RPMI7951 (cell line): ENCODE measurements at places on chromosomes 2 and 18.

DNA sequence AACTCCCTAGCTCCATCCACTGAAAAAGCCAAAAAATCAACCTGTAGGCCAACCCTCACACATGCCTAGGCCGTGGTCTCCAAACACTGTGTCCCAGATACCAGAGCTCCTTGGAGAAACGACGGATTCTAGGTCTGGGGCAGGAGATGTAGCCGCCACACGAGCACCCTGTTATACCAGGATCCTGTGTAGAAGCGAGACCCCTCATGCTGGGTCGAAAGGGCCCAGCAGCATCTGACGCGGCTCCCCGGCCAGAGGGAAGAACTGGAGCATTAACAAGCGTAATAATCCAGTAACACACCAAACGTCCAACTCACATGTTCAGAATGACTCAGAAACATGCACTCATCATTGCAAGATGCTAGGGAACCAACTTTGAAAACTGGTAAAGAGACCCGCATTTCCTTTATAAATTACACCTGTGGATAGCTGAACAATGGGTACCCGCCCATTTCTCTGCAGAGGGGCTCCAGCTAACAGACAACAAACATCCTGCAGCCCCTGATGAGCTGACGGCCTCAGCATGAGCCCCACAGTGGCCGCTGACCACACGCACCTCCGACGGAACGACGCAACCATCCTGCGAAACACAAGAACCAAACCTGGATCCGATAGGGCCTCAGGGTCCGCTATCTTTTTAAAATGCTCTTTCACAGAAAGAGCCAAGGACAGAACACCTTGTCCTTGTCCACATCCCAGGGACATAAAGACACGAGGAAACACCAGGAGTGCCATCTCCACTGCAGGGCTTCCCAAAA is 14.2 kb downstream of the SLC66A2 start:
- DNase-seq: no peak

- no peak for DNase-seq
Observed at GRCh38 chr2:164873210-164873908, 31.7 kb upstream of the COBLL1 start.

DNA sequence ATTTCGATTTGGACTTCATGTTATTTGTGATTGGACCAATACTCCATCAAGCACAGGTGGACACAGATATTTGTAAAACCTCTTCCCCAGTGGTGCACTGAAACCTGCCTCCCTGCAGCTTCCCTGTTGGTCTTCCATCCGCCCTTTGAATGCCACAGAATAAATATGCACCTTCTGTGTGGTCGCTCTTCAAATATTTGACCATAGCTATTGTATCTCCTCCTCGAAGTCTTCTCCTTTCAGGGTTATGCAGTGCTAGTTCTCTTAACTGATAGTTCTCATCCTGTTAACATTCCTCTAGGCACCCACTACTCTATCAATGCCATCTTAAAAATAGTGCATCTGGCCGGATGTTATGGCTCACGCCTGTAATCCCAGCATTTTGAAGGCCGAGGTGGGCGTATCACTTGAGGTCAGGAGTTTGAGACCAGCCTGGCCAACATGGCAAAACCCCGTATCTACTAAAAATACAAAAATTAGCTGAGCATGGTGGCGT is 12.5 kb downstream of the SPATS2L start:
- DNase-seq: no peak

DNA sequence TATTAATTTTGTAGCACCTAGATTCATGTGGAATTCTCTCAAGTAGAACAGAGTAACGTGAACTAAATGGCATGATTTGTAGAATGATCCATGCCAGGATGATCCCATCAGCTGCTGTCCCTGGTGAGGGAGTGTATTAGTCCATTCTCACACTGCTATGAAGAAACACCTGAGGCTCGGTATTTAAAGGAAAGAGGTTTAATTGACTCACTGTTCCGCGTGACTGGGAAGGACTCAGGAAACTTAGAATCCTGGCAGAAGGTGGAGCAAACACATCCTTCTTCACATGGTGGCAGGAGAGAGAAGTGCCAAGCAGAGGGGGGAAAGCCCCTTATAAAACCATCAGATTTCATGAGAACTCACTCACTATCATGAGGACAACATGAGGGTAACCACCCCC is 312.6 kb downstream of the PTPRM start:
- DNase-seq: no peak

- no peak for DNase-seq
Observed at GRCh38 chr2:151228847-151229512, 32.7 kb downstream of the RBM43 start.

GRCh38 chr2:15133461-15133860 is 427.7 kb downstream of the NBAS start:
- no peak for DNase-seq

DNA sequence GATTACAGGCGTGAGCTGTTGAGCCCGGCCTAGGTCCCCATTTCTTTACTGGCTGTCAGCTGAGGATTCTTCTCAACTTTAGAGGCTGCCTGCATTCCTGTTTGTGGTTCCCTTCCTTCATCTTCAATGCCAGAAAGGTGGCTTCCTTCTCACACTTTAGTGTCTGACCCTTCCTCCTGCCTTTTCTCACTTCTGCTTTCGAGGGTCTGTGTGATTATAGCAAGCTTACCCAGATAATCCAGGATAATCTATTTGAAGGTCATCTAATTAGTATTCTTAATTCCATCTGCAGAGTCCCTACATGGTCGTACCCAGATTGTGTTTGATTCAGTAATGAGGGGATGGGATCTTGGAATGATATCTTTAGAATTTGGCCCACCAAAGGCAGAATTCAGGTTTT is 157.4 kb downstream of the TANC1 start:
- DNase-seq: no peak

DNA sequence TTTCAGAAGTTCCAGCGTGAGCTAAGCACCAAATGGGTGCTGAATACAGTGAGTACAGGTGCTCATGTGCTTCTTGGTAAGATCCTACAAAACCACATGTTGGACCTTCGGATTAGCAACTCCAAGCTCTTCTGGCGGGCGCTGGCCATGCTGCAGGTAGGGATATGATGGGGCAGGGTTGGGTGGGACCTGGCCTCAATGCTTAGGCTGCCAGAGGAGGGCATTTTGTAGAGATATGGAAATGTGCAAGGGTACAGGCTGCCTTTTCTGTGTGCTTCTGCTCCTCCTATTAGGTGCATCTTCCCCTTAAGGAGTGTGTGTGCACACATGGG is 22.1 kb downstream of the GCKR start:
- DNase-seq: no peak

DNA sequence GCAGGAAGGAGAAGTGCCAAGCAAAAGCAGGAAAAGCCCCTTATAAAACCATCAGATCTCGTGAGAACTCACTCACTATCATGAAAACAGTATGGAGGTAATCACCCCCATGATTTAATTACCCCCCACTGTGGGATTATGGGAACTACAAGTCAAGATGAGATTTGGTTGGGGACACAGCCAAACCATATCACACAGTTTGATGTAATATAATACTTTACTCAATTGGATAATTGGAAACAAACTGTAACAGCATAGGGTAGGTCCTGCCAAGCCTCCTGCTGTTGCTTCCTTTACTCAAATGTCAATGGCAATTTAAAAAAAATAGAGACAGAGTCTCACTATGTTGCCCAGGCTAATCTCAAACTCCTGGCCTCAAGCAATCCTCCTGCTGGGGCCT is 15.5 kb upstream of the METTL21A start:
- DNase-seq: no peak

- no peak for DNase-seq
Observed at GRCh38 chr2:10709290-10709939, 12.0 kb upstream of the ATP6V1C2 start.

GRCh38 chr2:133788386-133788785 is 220.1 kb upstream of the NCKAP5 start:
- DNase-seq: no peak

DNA sequence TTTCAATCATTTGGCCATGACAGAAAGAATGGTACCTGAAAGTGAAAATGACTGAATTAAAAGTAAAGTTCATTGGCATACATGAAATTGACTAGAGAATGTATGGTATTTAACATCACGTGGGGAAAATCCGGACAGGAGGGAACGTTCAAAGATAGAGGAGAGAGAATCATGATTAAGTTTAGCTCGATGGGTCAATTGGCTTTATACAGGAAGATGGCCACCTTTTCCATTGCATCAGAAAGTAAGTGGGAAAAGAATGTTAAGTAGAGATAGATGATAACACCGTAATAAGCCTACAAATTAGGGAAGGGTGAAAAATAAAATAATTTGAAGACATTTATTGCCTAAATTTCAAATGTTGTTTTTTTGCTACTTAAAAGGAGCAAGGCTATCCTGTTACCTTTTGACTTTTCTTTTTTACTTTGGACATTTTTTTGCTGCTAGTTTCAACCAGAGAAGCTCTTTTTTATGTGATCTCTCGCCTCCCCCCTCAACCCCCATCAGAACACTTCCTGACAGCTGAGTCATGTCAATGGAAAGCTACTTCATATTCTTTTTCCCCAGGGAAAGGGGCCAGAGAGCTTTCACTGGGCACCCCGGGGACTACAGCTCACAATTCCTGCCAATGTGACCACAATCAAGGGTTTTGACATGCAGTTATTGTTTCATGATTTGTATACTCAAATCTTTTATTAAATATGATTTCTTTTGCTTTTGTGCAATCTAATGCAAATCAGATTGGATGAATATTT is 767 bp upstream of the CCDC102B start:
- peak; percentile 85 for DNase-seq

GRCh38 chr2:1518867-1519530 is 105.7 kb downstream of the TPO start:
- peak; percentile 55 for DNase-seq

DNA sequence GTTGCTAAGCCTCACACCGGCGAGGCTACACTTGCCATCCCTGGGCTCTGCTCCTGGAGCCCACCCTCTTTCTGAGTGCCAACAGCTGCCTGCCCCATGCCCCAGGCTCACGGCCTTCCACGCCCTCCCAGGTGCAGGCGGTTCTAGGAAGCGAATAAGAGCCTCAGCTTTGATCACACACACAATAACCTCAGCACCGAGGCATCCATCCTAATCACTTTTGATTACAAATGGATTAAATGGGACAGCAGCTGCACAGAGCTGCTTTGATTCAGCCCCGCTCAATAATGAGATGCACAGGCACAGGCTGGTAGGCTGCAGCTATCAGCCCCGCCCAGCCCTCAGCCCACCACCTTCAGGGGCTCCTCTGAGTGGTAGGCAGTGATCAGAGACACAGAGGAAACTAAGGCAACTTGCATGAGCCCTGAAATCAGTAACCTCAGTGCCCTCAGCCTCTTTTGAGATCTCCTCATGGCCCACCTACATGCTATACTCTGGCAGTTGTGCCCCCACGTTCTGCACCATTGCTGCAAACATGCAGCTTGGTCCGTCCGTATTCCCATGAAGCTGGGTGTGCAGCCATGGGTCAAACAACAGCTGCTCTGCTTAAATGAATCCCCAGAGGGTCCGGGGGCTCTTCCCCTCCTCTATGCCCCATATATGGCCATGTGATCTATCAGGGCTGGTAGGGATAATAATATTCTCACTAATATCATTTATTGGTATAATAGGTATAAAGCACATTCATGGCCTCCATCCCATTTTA is 171.4 kb downstream of the SETBP1 start:
- no peak for DNase-seq

DNA sequence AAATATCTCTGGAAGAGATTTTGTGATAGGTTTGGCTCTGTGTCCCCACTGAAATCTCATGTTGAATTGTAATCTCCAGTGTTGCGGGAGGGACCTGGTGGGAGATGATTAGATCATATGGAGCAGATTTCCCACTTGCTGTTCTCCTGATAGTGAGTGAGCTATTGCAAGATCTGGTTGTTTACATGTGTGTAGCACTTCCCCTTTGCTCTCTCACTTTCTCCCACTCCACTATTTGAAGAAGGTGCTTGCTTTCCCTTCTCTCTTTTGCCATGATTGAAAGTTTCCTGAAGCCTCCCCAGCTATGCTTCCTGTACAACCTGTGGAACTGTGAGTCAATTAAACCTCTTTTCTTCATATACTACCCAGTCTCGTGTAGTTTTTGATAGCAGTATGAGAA is 97.0 kb upstream of the FN1 start:
- DNase-seq: no peak

DNA sequence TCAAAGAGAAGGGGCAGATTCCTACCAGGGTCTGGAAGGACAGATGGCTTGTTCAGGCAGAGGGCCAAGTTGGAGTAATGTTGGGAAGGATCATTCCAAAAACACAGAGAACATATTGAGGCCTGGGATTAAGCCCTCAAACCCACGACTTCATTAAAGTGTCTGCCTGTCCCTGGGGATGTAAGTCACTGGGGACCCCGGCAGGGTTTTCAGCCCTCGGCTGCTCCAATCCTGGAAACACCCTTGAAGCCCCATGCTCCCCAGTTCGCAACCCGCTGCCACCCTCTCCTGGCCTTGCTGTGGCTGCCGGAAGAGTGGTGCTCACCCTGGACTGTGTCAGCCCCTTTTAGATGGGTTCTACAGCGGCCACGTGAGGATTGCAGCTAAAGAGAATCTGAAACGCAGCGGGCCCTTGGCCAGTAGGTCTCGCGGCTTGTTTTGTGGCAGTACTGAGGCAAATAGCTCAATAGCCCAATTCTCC is 79.9 kb downstream of the EPAS1 start:
- no peak for DNase-seq

DNA sequence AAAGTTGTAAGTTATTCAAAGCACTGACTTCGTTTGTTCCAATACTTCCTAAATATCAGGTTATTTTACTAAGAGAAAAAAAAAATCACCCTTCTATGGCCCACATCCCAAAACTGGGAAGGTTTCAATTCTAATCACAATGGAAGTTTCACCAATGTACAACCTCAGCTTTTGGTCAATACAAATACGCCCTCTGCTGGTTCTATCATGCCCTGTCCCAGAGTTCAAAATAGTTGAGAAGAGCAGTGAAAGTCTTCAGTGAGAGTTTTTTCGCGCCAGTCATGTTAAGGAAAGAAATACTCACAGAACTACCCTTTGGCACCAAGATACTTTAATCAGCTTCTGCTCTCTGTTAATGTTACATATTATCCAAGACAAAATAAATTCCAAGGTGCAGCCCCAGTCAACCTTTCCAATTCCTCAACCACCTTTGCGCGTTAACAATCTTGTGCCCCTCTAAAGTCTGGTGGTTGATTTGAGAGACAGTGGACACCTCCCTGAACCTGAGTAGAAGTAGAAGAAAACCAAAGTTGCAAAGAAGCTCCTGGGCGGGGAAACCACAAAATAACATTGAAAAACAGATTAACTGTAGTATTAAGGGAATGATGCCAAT is 59.9 kb downstream of the SUMO1 start:
- DNase-seq: peak; percentile 68

DNA sequence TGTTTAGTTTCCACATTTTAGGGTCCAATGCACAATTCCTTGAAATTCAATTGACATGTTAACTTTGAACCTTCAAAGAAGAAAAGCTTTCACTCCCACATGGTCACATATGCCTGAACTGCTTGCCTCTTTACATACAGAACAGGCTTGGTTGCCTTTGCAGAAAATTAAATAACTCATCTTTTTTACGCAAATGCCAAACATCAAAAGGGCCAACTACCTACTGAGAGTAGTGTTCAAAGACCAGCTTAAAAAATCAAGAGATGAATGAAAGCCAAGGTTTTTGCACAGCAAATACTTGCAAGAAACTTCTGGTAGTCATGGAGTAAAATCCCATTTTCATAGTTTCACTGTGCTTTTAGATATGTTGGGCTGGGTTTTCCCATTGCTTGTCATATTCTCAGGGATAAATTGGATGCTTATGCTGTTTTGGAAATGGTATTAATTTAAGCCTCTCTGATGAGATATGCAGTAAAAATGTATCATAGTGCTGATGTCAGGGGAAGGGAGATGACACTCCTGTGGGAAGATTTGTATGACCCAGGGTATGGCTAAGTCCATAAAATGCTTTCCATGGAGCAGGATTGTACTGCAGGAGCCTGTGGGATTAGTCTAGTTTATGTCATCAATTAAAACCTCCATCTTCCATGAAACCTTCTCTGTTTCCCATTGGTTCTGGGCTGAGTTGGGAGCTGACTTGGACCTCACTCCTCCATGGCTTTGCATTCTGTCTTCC is 60.6 kb upstream of the DARS1 start:
- no peak for DNase-seq
